GOT3 (cell line): ENCODE measurements at places on chromosomes 13 and 19.

DNA sequence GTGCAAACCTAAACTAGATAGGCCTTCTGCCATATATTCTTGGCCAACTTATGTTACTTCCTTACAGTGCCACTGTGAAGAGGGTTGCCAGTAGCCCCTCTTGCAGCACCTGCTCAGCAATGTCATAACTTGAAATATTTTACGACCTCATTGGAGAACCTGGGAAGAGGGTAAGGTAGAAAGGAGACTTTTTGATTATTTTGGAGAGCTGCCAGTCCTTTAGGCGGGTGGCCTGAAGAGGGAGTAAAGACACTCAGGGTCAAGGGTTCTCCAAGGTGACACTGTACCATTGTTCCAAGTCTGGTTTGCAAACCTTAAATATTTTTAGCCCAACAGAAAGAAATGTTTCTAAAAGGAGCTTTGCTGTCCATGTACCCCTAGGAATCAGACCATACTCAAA, 118.3 kb downstream of the FLT1 start:
- no peak for DNase-seq

GRCh38 chr19:29395111-29395733, 130.6 kb upstream of the VSTM2B start:
- DNase-seq, result no peak

DNA sequence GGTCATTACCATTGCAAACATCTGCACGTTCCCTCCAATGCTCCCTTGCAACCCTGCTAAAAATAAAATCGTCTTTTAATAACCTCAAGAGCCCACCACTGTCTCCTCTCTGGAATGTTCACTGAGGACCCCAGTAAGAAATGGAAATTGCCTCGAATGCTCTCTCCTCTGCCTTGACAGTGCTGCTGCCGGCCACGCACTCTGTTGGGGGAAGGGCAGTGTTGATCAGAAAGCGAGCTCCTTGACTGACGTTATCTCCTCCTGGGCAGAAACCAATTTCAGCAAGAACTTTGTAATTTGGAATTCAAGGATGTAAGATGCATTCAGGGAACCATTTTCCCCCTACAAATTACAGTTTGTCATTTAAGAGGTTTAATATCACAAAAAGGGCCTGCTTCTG, 718.5 kb downstream of the UQCRFS1 start:
- DNase-seq, result no peak

GRCh38 chr13:47437406-47437805, 540.6 kb upstream of the HTR2A start:
- no peak for DNase-seq
